Erythroblast (primary cell): ENCODE measurements at places on chromosomes 2 and 18.

GRCh38 chr2:179332903-179333302 is 68.3 kb upstream of the SESTD1 start:
- no peak for DNase-seq

DNA sequence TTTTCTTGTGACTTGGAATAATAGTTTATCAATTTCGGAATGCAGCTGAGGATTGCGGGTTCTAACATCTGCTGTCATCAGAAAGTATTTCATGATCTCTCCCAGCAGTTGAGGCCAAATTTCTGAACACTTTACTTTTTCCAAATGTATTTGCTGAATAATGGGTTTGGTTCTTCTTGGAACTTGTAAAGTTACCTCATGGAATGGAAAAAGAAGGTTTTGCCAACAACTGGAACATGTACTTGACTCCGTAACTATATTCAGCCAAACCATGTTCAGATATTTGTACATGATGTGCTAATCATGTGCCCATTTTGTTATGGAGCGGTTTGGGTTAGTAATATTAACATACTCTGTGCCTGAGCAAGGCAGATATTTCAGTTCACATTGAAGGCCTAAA is 119.6 kb downstream of the LCLAT1 start:
- no peak for DNase-seq

- peak; percentile 72 for DNase-seq
Measured at GRCh38 chr2:29309090-29310029, 194.1 kb downstream of the CLIP4 start.

DNA sequence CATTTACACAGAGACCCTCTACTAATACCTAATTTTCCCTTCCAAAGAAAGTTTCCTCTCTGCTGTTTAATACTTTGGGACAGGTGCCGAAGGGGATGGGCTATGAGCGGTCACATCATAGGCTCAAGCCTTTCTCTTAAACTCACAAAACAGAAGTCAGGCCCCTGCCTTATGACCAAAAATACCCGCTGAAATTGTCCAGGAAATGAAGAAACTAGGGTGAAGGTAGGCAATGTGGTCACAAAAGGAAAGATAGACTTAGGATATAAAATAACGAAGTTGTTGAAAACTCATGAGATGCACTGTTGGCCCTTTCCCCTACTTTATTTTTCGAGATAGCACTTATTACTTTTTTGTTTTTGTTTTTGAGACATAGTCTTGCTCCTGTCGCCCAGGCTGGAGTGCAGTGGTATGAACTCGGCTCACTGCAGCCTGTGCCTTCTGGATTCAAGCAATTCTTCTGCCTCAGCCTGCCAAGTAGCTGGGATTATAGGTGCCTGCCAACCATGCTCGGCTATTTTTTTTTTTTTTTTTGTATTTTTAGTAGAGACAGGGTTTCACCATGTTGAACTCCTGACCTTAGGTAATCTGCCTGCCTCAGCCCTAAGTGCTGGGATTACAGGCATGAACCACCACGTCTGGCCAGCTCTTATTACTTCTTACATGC is 16.3 kb downstream of the SLC8A1 start:
- no peak for DNase-seq

DNA sequence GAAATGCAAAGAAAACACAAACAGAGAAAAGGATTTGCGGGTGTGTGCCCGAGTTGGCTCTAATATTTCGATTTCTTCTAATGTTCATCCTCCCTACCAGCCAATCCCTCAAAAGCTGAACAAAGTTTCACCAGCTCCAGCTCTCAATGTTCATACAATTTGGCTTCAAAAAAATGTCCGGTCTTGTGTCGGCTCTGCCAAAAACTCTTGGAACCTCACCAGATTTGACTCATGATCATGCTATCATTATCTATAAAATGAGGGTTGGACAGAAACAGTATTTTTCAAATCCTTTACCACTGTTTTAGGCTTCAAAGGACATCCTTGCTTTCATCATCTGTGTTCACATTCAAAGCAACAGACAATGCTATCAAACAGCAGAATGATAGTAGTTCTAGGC is 88.2 kb downstream of the CRACDL start:
- DNase-seq: no peak

DNA sequence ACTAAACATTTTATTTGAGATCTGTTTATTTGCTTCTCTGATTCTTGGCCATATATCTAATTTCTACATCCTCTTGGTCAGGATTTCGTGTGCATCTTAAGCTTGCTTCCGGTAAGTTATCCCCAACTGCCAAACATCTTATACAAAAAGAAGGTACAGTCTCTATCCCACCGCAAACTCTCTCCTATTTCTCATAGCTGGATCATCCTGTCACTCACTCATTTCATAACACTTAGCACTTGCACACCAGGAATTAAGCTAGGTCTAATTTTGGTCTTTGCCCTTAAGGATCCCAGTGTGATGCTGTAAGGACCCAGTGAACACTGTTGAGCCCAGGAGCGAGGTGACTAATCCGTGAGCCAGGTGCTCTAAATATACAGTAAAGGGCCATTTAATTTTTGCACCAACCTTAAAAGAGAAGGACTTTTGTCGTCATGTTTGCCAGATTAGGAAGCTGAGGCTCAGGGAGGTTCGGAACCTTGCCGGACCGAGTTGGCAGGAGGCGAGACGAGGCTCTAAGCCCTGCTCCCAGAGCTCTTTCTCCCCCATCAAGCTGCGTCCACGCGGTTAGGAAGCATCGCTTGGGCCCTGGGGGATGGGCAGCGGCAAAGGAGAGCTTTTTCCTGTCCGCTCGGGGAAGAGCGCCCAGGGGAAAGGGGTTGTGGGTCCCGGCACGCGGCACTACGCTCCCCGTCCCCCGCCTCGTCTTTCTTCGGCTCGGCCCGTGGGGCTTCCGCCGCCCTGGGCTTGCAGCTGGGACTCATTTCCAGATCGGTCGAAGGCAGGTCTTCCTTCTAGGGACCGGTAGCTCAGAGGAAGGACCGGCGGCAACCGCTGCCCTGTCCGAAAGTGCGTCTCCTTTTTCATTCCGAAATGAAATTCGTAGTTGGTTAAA is 4.1 kb upstream of the ITPRIPL1 start:
- DNase-seq: peak; percentile 50

DNA sequence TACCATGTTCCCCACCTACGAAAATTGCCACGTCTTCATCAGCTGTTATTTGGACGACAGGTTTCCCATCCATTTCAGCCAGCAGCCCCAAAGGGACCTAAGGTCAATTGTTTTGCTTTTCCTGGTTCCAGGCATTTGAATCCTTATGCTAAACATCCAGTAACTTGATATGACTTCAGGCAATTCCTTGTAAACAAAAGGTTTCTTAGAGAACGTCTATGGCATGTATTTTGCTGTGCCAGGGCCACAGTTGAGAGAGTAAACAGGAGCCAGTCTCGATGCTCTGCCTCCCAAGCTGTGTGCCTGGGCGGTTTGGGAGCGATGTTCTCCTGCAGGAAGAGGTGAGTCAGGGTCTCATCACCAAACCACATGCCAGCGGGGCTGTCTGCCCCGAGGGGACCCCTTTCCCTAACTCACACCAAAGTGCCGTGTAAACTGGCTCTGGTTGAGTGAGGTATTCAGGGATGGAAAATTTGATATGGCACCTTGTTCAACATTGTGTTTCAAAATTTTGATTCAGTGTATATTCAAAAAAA is 12.9 kb upstream of the MC5R start:
- no peak for DNase-seq

DNA sequence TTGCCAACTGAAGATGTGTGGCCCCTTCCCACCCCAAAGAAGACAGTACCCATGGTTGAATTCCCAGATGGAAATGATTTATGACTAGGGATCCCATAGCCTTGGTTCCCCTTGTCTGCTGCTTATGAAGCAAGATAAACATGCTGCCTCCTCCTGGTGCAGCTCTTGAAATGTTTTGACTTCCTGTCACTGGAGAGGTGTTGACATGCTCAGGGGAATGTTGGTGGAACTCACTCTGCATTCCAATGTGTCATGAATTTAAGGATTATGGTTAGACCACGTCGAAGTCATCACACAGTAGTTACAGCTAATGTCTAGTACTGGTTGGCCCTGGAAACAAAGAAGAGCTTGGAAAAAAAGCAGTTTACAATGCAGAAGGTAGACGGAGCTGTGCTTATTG is 69.0 kb upstream of the FAM110C start:
- DNase-seq: no peak

- no peak for DNase-seq
Measured at GRCh38 chr2:9060819-9061218, 57.3 kb upstream of the MBOAT2 start.

GRCh38 chr2:171181064-171182049 is 20.7 kb upstream of the TLK1 start:
- DNase-seq: no peak

DNA sequence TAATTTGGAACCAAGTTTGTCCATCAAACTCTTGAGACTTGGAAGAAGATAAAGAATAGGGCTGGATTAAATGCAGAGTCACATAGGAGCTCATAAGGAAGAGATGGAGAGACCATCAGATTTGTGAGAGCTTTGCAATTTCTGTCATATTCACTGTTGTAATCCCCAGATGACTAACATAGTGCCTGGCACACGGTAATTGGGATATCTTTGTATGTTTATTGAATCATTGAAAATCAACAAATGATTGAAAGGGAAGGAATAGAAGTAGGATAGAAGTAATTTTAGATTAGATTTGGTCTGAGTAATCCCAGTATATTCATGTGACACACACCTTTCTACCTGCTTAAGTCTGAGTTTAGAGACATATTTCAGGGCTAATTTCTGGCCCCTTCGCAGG is 75.4 kb downstream of the LCLAT1 start:
- DNase-seq: no peak

- DNase-seq: peak; percentile 84
Measured at GRCh38 chr2:173077506-173078177, 2.0 kb downstream of the MAP3K20 start.

DNA sequence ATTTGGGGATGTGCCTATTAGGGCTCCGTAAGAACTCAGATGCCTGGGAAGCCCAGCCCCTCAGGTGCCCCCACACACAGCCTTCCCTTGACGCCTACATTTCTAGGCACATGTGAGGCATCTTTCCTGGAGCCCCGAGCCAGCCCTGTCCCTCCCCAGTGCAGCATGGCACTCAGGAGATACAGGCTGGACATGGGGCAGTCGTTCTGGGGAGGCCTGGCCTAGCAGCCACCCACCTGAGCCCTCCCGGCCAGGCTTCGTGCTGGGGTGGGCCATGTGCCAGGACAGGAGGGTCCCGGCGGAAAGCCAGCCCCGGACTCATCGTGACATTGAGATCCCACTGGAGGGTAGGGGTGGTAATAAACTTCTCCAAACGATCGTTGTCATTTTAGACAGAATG is 15.2 kb downstream of the BOK start:
- no peak for DNase-seq

DNA sequence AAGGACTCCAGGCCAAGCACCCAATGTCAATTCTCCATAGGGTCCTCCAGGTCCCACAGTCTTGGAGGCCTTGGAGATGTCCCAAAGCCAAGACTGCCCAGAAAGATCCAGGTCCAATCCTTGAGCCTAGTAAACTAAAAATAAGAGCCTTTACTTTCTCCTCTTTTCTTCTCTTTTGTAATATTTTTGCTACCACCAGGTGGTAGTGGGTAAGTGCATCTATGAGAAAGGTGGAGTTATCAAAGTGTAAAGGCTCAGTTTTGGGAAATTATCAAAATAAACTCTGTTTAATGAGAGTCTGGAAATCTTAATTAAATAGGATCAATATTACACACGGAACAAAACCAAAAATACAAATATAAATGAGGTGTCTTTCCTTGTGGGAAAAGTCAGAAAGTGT is 276.4 kb downstream of the ALK start:
- DNase-seq: no peak

- no peak for DNase-seq
Measured at GRCh38 chr2:55148269-55148668, 83.8 kb downstream of the CLHC1 start.

DNA sequence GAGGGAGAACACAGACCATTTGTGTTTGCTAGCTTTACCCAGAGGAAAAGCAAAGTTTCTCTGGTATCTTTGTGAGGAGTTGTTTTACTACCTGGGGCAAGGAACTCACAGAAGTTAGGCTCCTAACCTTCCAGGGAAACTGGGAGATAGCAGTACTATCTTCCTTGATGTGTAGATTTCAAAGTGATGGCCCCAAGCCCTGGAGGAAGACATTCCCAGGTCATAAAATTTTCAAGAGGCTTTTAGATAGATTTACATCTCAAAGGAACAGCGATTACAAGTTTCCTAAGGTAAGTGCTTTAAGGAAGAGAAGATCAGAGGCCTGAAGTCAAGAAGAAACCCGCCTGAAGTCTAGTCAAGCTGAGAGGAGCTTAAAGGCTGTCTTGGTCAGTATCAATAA is 1187.8 kb upstream of the TMEFF2 start:
- no peak for DNase-seq

DNA sequence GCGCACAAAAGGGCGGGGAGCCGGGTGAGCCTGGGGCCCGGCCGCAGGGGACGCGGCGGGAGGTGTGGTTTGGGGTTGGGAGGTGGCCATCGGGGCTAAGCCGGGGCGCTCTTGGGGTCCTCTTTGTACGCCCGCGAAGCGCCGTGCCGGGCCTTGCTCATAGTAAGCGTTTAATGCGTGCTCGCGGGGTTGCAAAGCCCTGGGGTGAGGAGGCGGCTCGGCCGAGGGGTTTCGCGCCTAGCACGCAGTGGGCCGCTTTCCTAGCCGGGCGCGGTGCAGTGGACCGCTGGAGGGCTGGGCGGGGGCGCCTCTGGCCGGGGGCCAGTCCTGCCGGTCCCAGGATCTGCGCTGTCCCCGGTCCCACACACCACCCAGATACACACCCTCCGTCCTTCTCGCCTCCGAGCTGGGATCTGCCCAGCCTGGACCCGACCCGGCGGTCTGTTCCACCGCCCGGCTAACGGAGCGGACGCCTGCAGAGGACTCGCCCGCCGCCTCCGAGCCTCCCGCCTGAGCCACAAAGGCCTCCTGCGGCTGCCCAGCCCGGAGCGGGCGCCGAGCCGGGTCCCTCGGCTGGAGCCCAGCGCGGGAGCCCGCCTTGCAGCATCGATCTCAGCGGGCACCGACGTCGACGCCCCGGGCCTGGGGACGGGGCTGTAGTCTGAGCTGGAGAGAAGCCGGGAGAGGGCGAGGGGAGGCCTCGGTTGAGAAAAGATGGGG is 564 bp downstream of the DPYSL5 start:
- no peak for DNase-seq

GRCh38 chr2:129766374-129766993 is 213.0 kb upstream of the RAB6C start:
- no peak for DNase-seq

DNA sequence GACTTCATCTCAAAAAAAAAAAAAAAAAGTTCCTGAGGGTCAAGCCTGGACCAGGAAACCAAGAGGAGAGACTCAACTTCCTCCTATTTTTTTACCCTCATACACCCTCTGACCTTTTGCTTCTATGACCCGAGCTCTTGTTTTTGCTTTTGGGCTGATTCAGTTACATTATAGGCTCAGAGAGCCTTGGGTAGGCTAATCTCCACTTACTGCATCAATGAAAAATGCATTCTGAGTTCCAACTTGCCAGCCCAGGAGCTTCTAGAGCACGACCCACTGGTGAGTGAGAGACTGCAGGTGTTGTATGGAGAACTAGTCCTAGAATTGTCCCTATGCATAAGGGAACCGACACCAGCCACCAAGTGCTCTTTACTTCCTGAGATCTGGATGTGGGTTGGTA is 91.1 kb downstream of the CABLES1 start:
- no peak for DNase-seq
